ENCODE measurements at places on chromosomes 11 and 22.
A peak's percentile ranks its signal among the peaks of the same experiment; 100 is the strongest.

DNA sequence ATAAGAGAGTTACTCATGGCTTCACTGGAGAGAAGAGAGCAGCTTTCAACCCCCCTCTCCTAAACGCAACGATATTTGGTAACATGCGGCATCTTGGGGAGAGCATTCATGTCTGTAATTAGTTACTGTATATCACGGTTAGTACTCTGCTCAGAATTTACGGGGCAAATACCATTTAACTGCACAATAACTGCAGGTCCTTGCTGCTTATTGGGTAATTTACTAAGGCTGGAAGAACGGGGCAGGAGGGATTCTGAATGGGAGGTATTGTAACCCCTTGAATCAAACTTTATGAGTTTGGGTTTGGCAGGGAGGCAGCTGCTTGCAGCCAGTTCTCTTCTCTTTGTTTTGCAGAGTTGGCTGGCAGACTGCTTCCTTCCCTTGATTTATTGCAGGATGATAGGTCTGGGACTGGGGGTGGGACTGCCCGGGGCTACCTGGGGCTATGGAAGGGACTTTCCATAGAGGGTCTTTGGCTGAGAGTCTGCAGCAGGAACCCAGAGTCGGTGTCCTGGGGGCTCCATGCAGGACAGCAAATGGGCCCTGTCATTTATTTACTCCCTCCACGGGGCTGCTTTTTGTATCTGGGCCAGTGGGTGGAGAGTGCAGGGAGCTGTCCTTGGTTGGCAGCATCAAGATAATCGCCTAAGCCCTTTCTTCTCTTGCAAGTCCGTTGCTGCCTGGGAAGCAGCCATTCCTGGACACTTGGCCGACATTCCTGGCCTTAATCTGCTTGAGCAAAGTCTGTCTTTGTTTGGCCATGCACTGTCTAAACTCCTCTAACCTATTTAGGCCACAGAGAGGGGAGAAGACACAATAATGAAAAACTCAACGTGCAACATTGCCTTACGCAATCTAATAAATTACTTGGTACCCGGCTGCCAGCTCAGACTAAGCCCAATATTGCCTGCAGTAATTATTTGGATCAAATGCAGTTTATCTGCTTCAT, 188.9 kb downstream of the ST3GAL4 start:
- DNase-seq: peak; percentile 70

GRCh38 chr11:1830322-1831223, 4.2 kb upstream of the SYT8 start:
- DNase-seq: no peak

DNA sequence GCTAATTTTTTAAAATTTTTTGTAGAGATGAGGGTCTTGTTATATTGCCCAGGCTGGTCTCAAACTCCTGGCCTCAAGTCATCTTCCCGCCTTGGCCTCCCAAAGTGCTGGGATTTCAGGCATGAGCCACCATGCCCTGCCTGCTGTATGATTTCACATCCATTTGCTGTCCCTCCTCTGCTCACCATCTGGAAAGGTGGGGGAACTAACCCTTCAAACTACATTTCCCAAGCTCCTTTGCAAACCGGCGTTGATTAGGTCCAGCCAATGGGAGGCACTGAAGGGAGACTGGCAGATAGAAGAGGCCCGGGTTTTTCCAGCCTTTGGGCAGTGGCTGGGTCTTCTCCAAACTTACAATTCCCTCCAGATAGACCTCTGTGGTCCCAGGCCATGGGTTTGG, 19.3 kb downstream of the RFPL1 start:
- peak; percentile 74 for DNase-seq

GRCh38 chr11:133122256-133122655, 410.0 kb downstream of the OPCML start:
- DNase-seq: no peak

DNA sequence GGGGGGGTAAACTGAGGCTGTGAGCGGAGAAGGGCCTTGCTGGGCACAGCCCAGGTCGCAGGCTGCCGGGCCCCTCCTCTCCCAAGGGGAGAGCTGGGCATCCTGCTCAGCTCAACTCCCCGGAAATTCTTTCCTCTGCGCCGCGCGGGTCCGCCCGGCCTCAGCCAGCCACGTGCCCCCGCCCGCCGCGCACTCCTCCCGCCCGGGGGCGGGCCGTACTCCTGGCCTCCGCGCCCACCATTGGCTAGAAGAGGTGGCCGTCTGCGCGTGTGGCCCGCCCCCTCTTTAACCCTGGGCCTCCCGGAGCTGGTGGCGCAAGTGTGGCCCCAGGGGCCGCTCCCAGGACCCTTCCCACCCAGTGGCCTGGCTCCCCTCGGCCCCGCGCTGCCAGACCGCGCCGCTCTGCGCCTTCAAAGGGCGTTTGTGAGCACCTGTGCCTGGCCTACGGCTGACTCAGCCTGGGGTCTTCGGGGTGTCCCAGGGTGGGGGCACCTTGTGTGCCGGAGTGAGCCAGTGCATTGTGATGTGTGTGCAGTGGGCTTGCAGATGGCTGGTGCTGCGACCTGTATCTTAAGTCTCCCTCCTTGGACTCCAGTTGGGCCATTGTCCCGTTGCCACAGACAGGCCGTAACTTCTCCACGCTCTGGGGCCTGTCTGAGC, 2.0 kb downstream of the MRGPRF start:
- DNase-seq: peak; percentile 95

All from AG08396 (cell line).